ENCODE measurements at places on chromosomes 3 and 15.

DNA sequence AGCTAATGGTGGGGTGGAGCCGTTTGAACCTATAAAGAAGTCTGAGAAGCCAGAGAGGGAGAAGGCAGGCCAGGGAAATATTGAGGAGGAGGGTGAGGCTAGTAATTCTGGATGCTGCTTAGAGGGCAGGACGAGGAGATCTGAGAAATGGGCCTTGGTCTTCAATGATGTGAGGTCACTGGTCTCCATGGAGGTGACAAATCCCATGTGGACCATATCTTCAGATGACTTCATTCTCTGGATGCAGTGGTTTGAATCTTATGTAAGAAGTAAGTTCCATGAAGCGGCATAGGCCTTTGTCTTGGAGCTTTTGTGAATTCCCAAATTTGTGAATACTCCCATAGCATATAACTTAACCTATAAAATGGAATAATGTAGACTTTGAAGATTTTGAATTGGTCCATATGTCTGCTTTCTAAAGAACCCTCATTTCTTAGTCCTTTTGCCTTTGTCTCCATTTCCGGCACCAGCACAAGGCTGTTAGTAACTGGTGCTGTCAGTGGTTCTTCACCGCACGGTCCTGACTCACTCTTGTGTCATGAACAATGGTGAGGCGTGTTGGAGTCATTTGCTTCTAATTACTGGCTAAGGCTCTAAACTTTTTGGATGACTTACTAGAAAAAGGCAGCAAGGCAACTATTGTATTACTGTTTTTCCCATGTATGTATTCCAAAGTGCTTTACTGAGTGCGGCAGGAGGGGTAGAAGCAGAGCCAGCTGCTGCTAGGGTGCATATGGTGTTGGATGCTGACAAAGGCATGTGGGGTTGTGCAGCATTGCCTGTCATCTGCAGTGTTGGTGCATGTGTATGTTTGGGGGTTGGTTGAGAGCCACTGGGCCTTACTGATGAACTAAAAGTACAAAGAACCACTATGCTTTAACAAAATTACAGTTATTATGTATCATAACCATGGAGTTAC lies 279.3 kb upstream of the C2CD4B start:
- no peak for DNase-seq

GRCh38 chr15:26132811-26133210 lies 269.7 kb upstream of the ATP10A start:
- no peak for DNase-seq

- no peak for DNase-seq
Measured at GRCh38 chr3:30231277-30232141, 374.9 kb upstream of the TGFBR2 start.

DNA sequence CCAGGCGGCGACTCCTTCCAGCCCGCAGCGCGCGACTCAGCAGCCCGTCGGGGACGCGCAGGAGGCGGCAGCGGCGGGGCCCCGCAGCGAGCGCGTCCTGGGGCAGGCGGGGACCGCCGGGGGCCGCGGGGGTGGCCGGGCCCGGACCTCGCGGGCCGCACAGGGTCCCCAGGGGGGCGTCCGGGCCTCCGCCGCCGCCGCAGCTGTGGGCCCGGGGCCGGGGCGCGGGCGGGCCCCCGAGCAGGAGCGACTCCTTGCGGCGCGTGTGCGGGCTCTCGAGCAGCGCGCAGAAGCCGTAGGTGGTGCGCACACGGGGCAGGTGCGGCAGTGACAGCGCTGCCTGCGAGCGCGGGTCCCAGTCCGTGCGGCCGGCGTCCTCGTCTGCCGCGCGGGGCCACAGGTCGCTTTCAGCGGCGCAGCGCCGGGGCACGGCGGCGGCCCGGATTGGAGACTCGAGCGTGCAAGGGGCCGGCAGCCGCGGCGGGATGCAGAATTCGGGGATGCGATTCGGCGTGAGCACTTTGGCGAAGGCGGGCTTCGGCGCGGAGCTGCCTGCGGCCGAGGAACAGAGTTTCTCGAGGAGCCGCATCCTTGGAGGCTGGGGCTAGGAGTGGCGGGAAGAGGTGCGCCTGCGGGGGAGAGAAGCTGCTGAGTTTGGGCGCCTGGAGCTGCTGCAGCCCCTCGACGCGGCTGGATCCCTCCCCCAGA lies 535 bp downstream of the C2CD4B start:
- no peak for DNase-seq

GRCh38 chr15:99123713-99124451 lies 19.0 kb downstream of the SYNM start:
- peak; percentile 8 for DNase-seq

GRCh38 chr3:177753451-177754155 lies 556.3 kb upstream of the TBL1XR1 start:
- DNase-seq, result no peak

GRCh38 chr3:43894176-43895049 lies 203.7 kb downstream of the ABHD5 start:
- peak; percentile 70 for DNase-seq

- DNase-seq, result no peak
Measured at GRCh38 chr15:67593562-67593961, 51.1 kb downstream of the MAP2K5 start.

- no peak for DNase-seq
Measured at GRCh38 chr3:146359841-146360240, 108.9 kb upstream of the PLSCR4 start.

GRCh38 chr3:13105896-13106250 lies 32.6 kb upstream of the IQSEC1 start:
- DNase-seq, result no peak

GRCh38 chr3:101720851-101721840 lies 3.3 kb upstream of the CEP97 start:
- no peak for DNase-seq

DNA sequence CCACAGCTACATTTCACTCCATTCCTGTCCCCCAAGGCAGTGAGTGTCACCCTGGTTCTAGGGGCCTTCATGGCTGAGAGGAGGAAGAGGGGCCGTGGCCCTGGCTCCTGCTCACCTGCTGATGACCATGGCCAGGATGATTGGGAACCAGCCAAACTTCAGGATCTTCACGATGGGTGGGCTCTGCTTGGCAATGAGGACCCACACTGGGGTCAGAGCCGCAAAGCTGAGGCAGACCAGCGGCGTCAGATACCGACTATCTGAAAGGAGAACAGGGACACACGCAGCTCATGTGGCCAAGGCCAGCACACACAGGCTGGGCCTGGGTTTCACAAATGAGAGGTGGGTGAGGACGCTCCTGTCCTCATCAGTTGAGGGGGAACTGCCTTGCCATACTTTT lies 47.6 kb downstream of the ROPN1B start:
- DNase-seq, result no peak

- no peak for DNase-seq
Measured at GRCh38 chr3:81923038-81923437, 161.6 kb upstream of the GBE1 start.

DNA sequence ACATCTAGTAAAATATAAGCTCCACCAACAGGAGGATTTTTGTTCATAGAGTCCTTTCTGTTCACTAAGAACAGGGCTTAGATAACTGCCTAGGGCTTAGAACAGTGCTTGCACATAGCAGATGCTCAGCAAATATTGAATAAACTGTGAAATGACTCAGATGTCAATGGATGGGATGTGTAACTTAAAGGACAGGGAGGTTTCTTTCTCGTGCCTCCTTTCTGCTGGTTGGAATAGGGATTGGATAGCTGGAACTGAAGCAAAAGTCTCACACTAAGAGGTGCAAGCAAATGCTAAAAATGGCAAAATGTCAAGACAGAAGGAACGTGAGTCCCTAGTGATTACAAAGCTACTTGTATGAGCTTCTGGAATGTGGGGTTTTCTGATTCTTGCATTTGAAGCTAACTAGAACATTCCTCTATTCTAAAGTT lies 392.8 kb upstream of the WNT5A start:
- DNase-seq, result no peak

- DNase-seq, result no peak
Measured at GRCh38 chr3:55271549-55271948, 215.6 kb downstream of the WNT5A start.

- DNase-seq, result no peak
Measured at GRCh38 chr15:39491886-39492490, 88.9 kb upstream of the THBS1 start.

DNA sequence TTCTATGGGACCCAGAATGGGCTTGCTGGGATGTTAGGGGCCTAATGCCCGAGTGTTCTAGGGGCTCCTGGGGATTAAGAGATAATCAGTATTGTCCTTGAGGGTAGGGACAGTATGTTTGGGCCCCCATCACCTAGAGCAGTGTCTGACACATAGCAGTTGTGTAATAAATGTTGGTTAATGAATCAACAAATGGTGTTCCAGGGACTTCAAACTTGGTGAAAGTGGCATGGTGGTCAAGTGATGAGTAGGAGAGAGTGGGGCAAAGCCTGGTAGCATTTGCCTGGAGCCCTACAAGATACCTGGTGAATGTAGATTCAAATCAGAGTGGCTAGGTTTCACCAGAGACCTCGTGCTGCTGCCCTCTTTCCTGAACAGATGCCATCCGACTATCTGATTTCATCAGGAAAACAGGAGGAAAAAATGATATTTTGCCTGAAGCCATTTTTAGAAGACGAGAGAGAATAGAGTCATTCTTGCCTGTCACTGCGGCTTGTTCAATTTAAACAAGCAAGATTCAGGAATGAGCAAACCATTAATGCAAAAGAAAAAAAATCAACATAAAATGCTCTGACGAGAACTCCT lies 117.3 kb downstream of the RPL22L1 start:
- DNase-seq, result no peak

GRCh38 chr3:138921316-138922292 lies 25.3 kb downstream of the FOXL2 start:
- DNase-seq, result no peak

DNA sequence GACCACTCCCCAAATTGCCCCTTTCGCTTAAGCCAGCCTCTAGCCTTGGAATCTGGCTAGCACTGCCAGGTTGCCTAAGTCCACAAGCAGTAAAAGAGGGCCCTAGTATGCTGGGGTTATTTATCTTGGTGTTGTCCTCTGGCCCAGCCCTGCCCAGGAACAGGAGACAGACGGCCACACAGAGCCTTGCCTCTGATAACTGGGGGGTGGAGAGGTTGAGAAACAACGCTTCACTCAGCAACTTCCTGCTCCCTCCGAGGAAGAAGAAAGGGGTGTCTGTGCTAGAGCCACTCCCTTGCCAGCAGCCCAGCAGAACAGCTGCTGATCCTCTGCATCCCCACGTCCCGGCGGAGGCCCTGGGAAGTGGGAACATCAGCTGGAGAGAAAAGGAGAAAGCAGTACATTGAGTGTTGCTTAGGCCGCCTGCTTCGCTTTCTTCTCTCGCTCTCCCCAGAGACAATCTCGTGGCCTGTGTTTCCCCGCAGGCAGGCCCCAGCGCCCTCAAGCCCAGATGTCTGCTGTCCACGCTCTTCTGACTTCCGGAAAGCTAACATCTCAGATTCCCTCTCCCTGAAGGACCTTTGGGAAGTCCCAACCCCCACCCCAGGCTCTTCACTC lies 22.6 kb upstream of the C3orf70 start:
- DNase-seq, result peak; percentile 3

GRCh38 chr15:40695469-40695890 lies 506 bp downstream of the RAD51 start:
- no peak for DNase-seq

DNA sequence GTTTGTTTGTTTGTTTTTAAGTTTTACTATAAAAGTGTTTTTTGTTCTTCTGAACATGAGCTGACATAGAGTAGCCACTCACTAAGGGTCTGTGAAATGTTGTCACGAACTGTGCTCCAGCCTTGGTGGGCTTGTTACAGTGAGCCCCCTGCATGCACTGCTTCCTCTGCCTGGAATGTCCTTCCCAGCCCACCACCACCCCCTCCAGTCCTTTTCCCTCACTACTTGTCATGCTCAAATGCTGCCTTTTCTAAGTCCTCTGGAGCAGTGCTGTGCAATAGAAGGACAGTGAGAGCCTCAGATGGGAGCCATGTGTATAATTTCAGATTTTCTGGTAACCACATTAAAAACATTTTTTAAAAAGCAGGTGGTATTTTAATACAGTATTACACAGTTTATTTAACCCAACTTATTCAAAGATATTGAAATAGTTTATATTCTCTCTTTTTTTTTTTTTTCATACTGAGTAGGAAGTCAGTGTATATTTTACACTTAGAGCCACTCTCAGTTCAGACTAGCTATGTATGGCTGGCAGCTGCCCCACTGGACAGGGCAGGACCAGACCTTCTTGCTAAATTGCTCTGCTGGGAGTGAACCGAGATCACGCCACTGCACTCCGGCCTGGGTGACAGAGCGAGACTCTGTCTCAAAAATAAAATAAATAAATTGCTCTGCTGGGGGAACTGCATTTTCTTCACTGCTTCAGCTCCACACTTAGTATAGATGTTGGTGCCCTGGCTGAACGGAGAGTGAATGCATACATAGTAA lies 26.9 kb downstream of the MKRN2OS start:
- no peak for DNase-seq

GRCh38 chr15:58136731-58137130 lies 1.4 kb upstream of the AQP9 start:
- DNase-seq, result no peak

- DNase-seq, result no peak
Measured at GRCh38 chr15:31467361-31467760, 140.7 kb downstream of the KLF13 start.

GRCh38 chr15:98865397-98866339 lies 141.9 kb downstream of the PGPEP1L start:
- no peak for DNase-seq

- no peak for DNase-seq
Measured at GRCh38 chr3:25775936-25776335, 7.3 kb downstream of the NGLY1 start.

DNA sequence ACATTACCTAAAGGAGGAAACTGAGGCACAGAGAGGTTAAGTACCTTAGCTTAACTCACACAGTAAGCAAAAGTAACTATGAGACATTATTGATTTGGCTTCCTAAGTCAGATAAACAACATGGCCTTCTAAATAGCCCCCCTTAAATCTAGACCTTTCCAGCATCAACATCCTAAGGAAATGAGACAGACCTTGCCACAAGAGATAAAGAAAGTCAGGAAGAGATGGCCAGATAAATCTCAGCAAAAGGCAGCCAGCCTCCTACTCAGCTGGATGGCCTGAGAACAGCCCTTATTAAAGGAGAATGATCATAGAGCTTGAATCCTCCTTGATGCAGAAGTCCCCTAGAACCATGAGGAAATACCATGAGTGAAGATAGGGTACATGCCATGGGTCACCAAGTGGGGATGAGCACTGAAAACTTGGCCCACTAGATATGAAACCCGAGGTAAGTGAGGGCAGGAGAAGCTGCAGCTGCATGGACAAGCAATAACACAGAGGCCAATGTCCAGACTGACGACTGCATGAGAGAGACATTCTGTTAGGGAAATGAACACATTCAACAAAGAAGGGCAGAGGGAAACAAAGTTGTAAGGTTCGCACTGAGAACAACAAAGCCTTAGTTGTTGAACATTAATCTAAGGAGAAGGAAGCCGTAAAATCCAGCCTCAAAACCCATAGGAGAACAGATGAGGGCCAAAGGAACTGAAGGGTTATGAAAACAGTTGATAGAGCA lies 69.6 kb downstream of the ZIC4 start:
- DNase-seq, result no peak

DNA sequence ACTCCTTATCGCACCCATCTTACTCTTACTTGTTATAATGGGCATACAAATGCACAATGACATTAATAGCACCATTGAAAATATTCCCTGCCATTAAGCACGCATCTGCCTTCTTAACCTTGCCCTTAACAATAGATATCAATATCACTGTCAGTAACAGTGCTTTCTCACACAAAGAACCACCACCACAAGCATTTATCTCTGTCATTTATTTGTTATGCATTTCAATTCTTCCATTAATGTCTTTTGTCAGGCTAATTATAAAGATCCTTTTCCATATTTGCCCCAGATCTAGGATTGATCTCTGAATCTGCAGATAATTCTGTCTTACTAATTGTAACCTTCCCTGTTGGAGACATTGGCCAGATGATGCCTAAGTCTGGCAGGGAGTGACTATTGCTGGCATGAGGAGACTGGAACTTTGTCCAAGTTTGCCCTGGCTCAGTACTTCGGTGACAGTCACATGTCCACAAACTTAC lies 419.6 kb upstream of the TGFBR2 start:
- no peak for DNase-seq
